Motor neuron (in vitro differentiated cells): ENCODE measurements at places on chromosomes 16 and 17.

- ATAC-seq: no peak
These were observed 2.4 kb upstream of the BCKDK start for GRCh38 chr16:31105677-31106213.

DNA sequence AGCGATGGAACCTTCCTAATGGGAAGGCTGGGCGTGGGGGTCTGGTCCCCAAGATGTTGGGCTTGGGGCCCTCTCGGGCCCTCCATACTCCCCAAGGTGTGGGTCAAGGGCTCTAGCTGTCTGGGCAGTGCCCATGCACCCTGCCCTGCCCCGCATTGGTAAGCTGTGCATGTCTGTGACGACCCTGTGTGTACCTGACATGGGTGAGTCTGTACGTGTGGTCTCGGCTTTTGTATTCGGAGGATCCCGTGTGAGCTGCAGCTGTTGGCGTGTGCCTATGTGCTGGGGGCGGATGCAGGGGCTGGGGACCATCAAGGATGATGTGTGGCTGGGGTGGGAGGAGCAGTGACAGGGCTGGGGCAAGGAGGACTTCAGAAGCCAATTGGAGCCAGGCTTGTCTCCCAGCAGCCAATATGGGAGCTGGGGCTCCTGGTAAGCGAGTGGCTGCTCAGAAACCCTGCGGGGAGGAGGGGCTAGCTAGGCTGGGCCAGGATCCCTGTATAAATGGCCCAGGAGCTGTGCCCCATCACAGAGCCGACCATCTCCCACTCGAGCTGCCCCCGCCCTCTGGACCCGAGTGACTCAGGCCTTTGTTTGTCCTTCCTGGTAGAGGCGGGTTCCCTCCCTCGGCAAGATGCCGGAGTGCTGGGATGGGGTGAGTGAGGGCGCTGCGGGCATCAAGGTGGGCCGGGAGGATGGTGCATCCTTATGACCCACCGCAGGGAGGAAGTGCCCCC is at the start of gene NDRG4:
Gene NDRG4, plus strand, starts transcription at position 529 of the 737 bp plus-strand sequence. Its CDS starts 106 bp downstream, at position 635.
- ATAC-seq: peak; percentile 74

- no peak for ATAC-seq
These were observed 70.3 kb downstream of the MYO1D start for GRCh38 chr17:32806646-32807045.

DNA sequence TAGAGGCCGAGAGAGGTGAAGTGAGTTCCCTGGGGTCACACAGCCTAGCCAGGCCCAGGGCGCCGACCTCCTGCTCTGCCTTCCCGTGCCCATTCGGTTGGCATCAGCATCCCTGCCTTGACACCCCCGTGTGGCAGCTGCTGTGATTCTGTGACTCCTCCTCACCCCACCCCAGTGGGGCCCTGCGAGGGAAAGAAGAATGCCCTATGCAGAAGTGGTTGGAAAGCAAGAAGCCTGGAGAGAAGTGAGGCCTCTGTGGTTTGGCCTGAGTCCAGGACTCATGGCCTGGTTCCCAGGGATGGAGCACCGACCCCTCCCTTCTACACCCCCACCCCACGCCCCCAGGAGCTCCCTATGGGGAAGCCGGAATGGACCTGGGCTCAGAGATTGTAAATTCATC is 296.2 kb downstream of the SEC14L1 start:
- ATAC-seq: peak; percentile 34

GRCh38 chr16:87227296-87227951 is 89.8 kb downstream of the C16orf95 start:
- no peak for ATAC-seq

DNA sequence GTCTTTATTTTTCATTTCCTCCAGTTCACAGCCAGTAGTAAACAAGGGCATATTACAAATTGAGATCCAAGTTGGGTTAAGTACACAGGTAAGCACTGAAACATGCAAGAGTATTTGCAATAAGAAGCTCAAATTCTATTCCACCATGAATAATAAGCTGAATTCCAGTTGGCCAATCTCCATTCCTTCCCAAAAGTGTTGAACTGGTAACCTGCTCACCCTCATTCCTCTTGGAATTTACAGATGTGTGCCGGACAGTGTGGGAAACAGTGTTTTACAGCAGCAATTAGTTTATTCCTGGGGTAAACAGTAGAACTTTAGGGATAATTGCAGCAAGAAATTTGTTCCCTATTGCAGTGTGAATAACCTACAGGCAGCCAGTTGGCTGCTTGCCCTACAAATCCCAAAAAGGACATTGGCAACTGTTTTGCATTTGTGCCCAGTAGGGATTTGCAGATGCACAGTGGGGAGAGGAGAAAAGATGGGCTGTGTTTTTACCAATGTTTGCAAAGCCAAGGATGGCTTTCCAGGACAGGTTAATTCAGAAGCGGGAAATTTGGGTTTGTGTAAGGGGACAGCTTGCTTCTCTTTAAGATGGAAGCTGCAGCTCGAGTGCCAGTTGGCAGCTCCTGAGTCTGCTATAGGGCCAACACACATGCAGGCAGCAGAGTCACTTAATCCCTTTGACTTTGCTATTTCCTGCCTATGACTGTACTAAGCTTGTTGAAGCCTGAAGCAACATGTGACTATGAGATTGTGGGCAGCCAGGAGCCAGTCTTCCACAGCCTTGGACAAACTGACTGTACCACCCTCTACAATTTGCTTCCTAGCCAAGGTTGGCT is 318.9 kb downstream of the MAP2K6 start:
- ATAC-seq: no peak
